Naive thymus-derived CD4-positive, alpha-beta T cell (primary cell): ENCODE measurements at places on chromosomes 3 and 15. TPM values are rescaled to one million over a fixed set of nuclear protein-coding genes. Genes with fewer than 3 reads are reported as not detected.

GRCh38 chr3:141280690-141281089, 49.1 kb downstream of the PXYLP1 start:
- peaks cover 8% of the 10 kb centered on the region for H3K4me1 ChIP-seq

DNA sequence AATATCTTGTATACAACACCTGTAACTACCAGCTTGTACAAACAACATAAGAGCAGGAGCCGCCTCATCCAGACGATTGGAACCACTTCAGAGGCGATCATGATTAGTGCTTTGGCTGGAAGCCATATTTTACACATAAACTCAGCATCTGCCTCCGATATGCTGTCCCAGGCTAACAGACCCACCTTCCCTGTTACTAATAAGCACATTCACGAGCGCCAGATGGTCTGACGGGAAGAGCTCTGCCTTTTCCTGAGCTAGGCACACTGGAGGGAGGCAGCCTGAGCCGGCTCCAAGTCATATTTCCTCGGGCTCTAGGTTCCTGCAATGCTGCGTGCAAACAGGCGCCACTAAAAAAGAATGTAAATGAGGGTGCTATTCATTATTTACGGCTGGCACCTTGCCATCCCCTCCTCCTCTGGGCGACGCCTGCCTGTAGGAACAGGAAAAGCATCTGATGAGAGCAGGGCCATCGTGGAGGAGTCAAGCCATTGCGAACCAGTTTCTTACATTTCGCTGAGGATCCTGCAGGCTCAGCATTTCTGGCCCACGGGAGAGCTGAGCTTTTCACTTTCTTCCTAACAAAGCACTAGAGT, 98.2 kb downstream of the ANXA2 start:
- H3K4me1 ChIP-seq, result no peaks in the 10 kb centered on the region
- H3K36me3 ChIP-seq, result no peaks in the 10 kb centered on the region
- H3K27me3 ChIP-seq, result no peaks in the 10 kb centered on the region
- H3K4me3 ChIP-seq, result no peak overlapping the region
- H3K27ac ChIP-seq, result no peak overlapping the region

- H3K27ac ChIP-seq, result no peak overlapping the region
Observed at GRCh38 chr15:31409171-31409570, 82.5 kb downstream of the KLF13 start.

GRCh38 chr15:30953731-30954378, 37.6 kb downstream of the MTMR10 start:
- H3K4me1 ChIP-seq, result no peaks in the 10 kb centered on the region
- DNase-seq, result no peak

GRCh38 chr15:58865425-58865880, 68.0 kb downstream of the SLTM start:
- no peaks in the 10 kb centered on the region for H3K27me3 ChIP-seq
- no peak overlapping the region for H3K4me3 ChIP-seq
- no peaks in the 10 kb centered on the region for H3K36me3 ChIP-seq
- peaks cover 5% of the 10 kb centered on the region for H3K4me1 ChIP-seq
- DNase-seq, result no peak
- H3K27ac ChIP-seq, result no peak overlapping the region

DNA sequence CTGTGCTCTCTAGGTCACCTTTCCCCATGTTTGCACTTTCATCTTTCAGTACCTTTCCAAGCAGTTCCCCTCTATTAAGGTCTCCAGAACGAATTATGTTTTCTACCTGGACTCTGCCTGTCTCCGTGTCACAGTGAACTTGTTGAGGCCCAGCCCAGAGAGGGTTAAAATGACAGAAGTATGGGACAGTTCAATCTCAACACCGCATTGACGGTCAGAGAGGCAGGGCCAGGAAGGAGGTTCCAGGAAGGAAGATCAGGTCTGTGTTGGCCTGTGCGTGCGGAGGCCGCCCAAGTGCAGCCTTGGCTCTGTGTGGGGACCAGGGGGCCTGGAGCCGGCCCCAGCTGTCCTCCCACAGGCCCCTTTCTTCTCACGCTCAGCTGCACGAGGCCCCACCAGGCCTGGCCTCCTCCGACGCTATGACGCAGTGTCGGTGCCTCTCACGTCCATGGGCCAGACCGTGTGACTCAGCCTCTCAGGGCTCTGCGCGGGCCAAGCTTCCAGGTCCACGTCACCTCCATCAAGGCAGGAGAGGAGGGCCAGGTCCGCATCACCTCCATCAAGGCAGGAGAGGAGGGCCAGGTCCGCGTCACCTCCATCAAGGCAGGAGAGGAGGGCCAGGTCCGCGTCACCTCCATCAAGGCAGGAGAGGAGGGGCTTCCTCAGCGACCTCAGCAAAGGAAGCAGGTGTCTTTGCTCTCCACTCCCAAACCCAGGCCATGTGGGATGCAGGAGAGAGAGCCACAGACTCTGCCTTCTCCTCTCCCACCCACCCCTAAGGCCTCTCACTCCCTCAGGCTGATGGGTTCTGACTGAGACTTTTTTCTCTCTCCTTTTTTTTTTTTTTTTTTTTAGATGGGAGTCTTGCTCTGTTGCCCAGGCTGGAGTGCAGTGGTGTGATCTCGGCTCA, 83.1 kb downstream of the CPN2 start:
- no peak for DNase-seq
- no peaks in the 10 kb centered on the region for H3K36me3 ChIP-seq
- no peaks in the 10 kb centered on the region for H3K4me1 ChIP-seq
- H3K4me3 ChIP-seq, result no peak overlapping the region
- no peaks in the 10 kb centered on the region for H3K27me3 ChIP-seq
- H3K27ac ChIP-seq, result no peak overlapping the region

GRCh38 chr3:191051037-191051436, 148.0 kb upstream of the OSTN start:
- H3K4me3 ChIP-seq, result no peak overlapping the region
- H3K27me3 ChIP-seq, result no peaks in the 10 kb centered on the region
- no peak overlapping the region for H3K27ac ChIP-seq
- no peaks in the 10 kb centered on the region for H3K36me3 ChIP-seq

MAP1A gene
- 13.0 and 13.6 TPM in 2 replicates for total RNA-seq

DNA sequence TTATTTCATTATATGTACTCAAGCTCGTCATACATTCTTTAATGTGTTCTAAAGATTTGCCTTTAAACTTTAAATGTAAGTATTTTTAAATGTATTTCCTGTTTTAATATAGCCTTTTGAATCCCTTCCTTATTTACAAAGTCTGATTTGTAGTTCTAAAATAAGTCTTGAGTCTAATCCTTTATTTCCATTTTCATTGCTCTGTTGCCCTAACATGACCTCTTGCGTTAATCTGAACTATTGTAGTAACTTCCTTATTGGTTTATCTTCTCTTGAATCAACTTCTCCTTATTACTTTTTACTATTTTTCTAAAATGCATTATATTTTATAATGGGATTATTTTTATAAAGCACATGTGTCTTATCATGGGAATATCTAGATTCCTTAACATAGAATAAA, 24.0 kb downstream of the KNL1 start:
- H3K4me3 ChIP-seq, result no peak overlapping the region
- no peak for DNase-seq
- H3K4me1 ChIP-seq, result no peaks in the 10 kb centered on the region
- H3K36me3 ChIP-seq, result no peaks in the 10 kb centered on the region

GRCh38 chr3:17431484-17432045, 310.9 kb downstream of the TBC1D5 start:
- no peaks in the 10 kb centered on the region for H3K27me3 ChIP-seq

CTXN2 gene
- not detected for total RNA-seq

DNA sequence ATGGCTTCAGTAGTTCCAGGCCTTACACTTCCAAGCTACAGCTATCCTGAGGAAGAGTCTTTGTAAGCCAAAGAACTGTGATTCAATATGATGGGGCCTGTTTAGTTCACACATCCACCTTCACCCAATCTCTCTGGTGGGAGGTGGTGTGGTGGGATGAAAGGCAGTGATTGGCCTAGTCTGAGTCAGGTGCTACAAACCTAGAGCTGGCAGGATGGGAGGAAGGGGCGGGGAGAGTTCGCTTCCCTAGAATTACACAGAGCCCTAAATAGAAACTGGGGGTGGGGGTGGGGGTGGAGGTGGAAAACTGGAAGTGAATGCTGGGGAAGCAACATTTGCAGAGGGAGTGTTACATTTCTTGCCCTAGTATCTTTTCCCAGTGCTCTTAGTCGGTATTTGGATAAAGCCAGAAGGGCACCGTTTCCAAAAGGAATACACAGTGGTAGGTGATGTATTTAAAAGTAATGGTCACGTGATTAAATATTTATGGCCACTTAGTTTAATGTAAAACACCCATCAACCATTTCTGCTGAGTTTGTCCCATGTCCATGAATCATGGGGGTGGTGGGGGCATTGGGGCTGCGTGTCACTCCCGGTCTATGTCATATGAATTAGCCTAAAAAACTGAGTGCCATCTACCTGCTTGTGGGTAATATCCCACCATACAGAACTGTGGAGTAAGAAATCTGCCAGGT, 247.6 kb upstream of the PROK2 start:
- H3K4me3 ChIP-seq, result no peak overlapping the region
- no peak overlapping the region for H3K27ac ChIP-seq
- H3K36me3 ChIP-seq, result no peaks in the 10 kb centered on the region
- H3K27me3 ChIP-seq, result no peaks in the 10 kb centered on the region

- no peak overlapping the region for H3K4me3 ChIP-seq
- DNase-seq, result no peak
- no peaks in the 10 kb centered on the region for H3K36me3 ChIP-seq
- no peaks in the 10 kb centered on the region for H3K27me3 ChIP-seq
Observed at GRCh38 chr3:189827108-189827507, 195.9 kb downstream of the TP63 start.

GMPS gene
- total RNA-seq, result 85.1 and 87.5 TPM in 2 replicates

GOLGA6A gene
- total RNA-seq, result 0.32 TPM

DNA sequence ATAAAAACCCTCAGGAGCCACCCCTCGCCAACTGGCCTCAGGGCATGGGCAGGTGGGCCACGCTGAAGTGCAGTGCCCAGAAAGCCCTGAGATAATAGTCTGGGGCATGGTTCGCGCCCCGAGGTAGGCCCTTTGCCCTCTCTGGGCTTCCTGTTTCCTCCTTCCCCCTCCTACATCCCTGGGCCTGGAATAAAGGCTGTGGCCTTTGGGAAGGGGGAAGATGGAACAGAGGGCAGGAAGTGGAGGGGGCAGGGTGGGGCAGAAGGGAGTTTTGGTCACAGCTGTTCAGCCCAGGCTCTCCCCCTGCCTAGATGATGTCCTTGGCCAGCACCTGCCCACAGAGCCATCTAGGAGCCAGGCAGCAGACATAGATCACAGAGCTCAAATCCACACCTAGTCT, 11.3 kb downstream of the CSRNP1 start:
- H3K27me3 ChIP-seq, result no peaks in the 10 kb centered on the region
- peaks cover 13% of the 10 kb centered on the region for H3K4me1 ChIP-seq
- no peak overlapping the region for H3K4me3 ChIP-seq
- H3K36me3 ChIP-seq, result peaks cover 56% of the 10 kb centered on the region
- DNase-seq, result no peak

GRCh38 chr3:168161696-168162095, 66.0 kb upstream of the GOLIM4 start:
- no peak overlapping the region for H3K27ac ChIP-seq
- H3K4me1 ChIP-seq, result no peaks in the 10 kb centered on the region
- DNase-seq, result no peak

DNA sequence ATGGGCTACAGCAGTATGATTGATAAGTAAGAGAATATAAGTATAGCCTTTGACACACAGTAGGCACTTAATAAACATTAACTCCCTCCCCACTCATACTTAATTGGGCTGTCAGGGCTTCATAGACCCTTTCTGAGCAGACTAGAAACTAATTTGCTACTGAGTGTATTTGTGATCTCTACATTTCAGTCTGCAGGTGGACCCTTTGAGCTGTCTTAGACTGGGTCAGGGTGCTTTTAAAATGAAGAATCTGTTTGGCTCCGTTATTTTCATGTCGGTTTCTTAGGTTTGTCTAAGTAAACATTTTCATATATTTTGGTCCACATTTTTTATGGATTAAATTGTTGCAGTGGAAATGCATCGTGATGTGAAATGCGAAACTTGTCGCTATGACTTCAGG, 50.3 kb upstream of the SELENOK start:
- no peaks in the 10 kb centered on the region for H3K4me1 ChIP-seq
- H3K36me3 ChIP-seq, result no peaks in the 10 kb centered on the region
- H3K4me3 ChIP-seq, result no peak overlapping the region
- no peaks in the 10 kb centered on the region for H3K27me3 ChIP-seq

- H3K36me3 ChIP-seq, result no peaks in the 10 kb centered on the region
- H3K27me3 ChIP-seq, result no peaks in the 10 kb centered on the region
- H3K27ac ChIP-seq, result no peak overlapping the region
- peak overlapping the region; percentile 39 for H3K4me3 ChIP-seq
- H3K4me1 ChIP-seq, result no peaks in the 10 kb centered on the region
Observed at GRCh38 chr15:23566651-23567050, 1.2 kb downstream of the MKRN3 start.

EBLN2 gene
- 10.8 TPM for total RNA-seq

GRCh38 chr3:111650378-111651275, 55.5 kb upstream of the ZBED2 start:
- H3K4me3 ChIP-seq, result no peak overlapping the region
- H3K4me1 ChIP-seq, result no peaks in the 10 kb centered on the region
- H3K36me3 ChIP-seq, result peaks cover 66% of the 10 kb centered on the region
- H3K27ac ChIP-seq, result no peak overlapping the region

- DNase-seq, result no peak
- H3K4me3 ChIP-seq, result no peak overlapping the region
- no peaks in the 10 kb centered on the region for H3K36me3 ChIP-seq
- no peaks in the 10 kb centered on the region for H3K4me1 ChIP-seq
Observed at GRCh38 chr3:38587548-38588131, 61.8 kb downstream of the SCN5A start.

GRCh38 chr15:84911879-84912660, 27.6 kb downstream of the SLC28A1 start:
- H3K4me3 ChIP-seq, result no peak overlapping the region
- H3K4me1 ChIP-seq, result no peaks in the 10 kb centered on the region
- no peak overlapping the region for H3K27ac ChIP-seq
- no peak for DNase-seq
- no peaks in the 10 kb centered on the region for H3K27me3 ChIP-seq
- H3K36me3 ChIP-seq, result no peaks in the 10 kb centered on the region

GRCh38 chr3:4543110-4543509, 50.0 kb downstream of the ITPR1 start:
- H3K27me3 ChIP-seq, result no peaks in the 10 kb centered on the region
- DNase-seq, result no peak
- H3K4me1 ChIP-seq, result no peaks in the 10 kb centered on the region
- H3K27ac ChIP-seq, result no peak overlapping the region
- no peaks in the 10 kb centered on the region for H3K36me3 ChIP-seq

- H3K27ac ChIP-seq, result no peak overlapping the region
- H3K36me3 ChIP-seq, result no peaks in the 10 kb centered on the region
- no peak for DNase-seq
- H3K4me1 ChIP-seq, result peaks cover 6% of the 10 kb centered on the region
- no peaks in the 10 kb centered on the region for H3K27me3 ChIP-seq
Observed at GRCh38 chr15:74951006-74951405, 5.6 kb downstream of the RPP25 start.

CSPG5 gene
- total RNA-seq, result 0.10 TPM

- H3K27ac ChIP-seq, result peak within 1 kb of the TSS; percentile 79
- H3K4me1 ChIP-seq, result peaks cover 18% of the 10 kb centered on the region
- H3K36me3 ChIP-seq, result no peaks in the 10 kb centered on the region
- peak; percentile 52 for DNase-seq
Observed at GRCh38 chr15:28885630-28886430, at the start of gene APBA2. APBA2 (plus strand) TSS chr15:28885974; CDS start chr15:29053885, 167,911 bp downstream.

- no peak overlapping the region for H3K4me3 ChIP-seq
- no peaks in the 10 kb centered on the region for H3K4me1 ChIP-seq
- DNase-seq, result no peak
- H3K27ac ChIP-seq, result no peak overlapping the region
- no peaks in the 10 kb centered on the region for H3K36me3 ChIP-seq
- H3K27me3 ChIP-seq, result no peaks in the 10 kb centered on the region
Observed at GRCh38 chr15:39301589-39301999, 279.3 kb upstream of the THBS1 start.

GRCh38 chr3:152056987-152057386, 183.5 kb downstream of the SUCNR1 start:
- DNase-seq, result no peak
- no peaks in the 10 kb centered on the region for H3K27me3 ChIP-seq
- no peak overlapping the region for H3K4me3 ChIP-seq
- no peaks in the 10 kb centered on the region for H3K36me3 ChIP-seq
- H3K27ac ChIP-seq, result no peak overlapping the region
- no peaks in the 10 kb centered on the region for H3K4me1 ChIP-seq
